Stomach (tissue), 19 donors: ENCODE measurements at places on chromosomes 4 and X. TPM values are rescaled to one million over a fixed set of nuclear protein-coding genes. Genes with fewer than 3 reads are reported as not detected.

GRCh38 chr4:81528200-81528599, 56.5 kb upstream of the RASGEF1B start:
- H3K4me1 ChIP-seq = no peaks in the 10 kb centered on the region
- no peak overlapping the region for H3K4me3 ChIP-seq
- H3K36me3 ChIP-seq = no peaks in the 10 kb centered on the region
- DNase-seq = no peak

DNA sequence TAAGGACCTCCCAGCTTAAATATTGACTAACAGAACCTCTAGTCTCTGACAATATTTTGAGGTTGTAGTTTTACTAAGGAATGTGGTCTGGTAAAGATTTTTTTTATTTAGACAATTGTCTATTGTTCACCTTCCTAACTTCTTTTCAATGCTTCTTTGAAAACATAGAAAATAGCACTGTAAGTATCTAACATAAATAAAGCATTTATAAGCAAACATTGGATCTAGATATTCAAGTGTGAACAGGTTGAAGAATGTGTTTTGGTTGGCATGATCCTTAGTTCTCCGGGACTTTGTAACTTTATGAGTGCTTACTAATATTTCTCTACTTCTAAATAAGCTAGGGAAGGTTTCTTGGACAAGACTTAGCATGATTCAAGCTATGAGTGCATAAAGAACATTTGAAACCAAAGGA, 285.4 kb upstream of the ARSJ start:
- H3K36me3 ChIP-seq = no peaks in the 10 kb centered on the region
- no peak for DNase-seq

DNA sequence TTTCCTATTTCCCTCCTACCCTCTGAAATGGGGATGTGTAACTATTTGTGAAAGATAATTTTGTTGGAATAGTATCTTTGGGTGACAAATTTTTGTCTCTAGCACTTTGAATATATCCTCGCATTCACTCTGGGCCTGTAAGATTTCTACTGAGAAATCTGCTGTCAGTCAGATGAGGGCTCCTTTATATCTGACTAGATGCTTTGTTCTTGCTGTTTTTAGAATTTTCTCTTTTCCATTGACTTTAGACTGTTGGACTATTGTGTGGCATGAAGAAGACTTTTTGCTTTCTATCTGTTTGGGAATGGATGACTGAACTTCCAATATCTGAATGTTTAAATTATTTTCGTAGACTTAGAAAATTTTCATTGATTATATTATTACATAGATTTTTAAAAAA, 54.2 kb upstream of the GRID2 start:
- H3K4me3 ChIP-seq = no peak overlapping the region
- no peaks in the 10 kb centered on the region for H3K36me3 ChIP-seq
- DNase-seq = no peak
- no peaks in the 10 kb centered on the region for H3K4me1 ChIP-seq

- peaks cover 43% of the 10 kb centered on the region for H3K27me3 ChIP-seq
- no peaks in the 10 kb centered on the region for H3K4me1 ChIP-seq
- H3K27ac ChIP-seq = no peak overlapping the region
- no peak overlapping the region for H3K4me3 ChIP-seq
- no peaks in the 10 kb centered on the region for H3K36me3 ChIP-seq
Observed at GRCh38 chr4:3283916-3284315, 8.9 kb upstream of the RGS12 start.

DNA sequence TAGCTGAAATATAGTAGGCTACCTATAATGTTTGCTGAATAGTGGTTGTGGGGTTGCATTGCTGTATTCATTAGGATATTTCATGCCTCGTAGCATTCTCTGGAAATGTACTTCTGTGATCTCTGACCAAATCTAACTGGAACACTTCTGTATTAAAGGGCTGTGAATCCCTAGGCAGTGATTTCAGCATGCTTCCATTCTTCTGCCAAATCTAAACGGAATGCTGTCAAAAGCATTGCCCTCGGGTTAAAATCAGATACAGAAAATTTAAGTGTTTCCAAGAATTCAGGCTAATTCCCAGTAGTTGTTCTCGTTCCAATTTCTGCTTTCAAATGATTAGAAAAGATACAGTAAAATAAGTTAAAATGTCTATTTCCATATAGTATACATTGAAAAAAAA, 1847.5 kb upstream of the IGFBP7 start:
- no peak overlapping the region for H3K4me3 ChIP-seq
- H3K4me1 ChIP-seq = no peaks in the 10 kb centered on the region
- no peaks in the 10 kb centered on the region for H3K27me3 ChIP-seq
- no peaks in the 10 kb centered on the region for H3K36me3 ChIP-seq
- no peak overlapping the region for H3K27ac ChIP-seq

DNA sequence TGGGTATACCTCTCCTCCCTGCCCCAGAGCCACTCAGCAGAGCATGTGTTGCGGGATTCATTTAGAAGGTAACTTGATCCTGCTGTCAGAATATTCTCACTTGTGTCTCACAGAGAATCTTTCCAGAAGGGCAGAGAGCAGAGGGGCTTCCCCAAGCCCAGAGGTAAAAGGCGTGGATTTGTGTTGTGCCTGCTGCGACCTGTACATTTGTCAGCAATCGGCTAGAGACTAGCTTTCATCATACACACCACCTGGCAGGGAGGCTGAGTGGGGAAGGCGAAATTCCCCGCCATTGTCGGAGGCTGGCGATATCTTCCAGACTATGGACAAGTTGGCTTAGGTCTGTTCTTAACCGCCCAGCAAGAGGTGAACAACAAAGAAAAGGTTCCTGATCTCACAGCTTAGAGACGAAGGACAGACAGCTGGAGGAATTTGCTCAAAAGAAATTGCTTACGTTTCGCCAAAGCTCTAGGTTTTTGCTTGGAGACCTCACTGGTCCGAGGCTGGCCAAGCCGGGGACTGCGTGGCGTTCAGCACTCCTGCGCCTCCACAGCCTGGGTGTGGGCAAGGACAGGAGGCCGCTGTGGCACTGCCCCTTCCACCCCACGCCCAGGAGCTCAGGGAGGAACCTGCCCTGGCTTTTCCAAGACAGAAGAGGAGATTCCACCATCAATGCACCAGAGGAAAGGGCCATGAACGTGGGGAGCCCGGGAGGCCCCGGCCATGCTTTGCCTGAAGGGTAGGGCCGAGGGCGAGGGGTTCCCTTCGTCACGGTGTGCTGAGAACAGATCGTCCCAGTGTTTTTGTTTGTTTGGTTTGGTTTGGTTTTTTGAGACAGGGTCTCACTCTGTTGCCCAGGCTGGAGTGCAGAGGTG, 69.4 kb downstream of the DCTD start:
- no peaks in the 10 kb centered on the region for H3K36me3 ChIP-seq
- no peaks in the 10 kb centered on the region for H3K27me3 ChIP-seq
- H3K27ac ChIP-seq = no peak overlapping the region
- no peaks in the 10 kb centered on the region for H3K4me1 ChIP-seq

DNA sequence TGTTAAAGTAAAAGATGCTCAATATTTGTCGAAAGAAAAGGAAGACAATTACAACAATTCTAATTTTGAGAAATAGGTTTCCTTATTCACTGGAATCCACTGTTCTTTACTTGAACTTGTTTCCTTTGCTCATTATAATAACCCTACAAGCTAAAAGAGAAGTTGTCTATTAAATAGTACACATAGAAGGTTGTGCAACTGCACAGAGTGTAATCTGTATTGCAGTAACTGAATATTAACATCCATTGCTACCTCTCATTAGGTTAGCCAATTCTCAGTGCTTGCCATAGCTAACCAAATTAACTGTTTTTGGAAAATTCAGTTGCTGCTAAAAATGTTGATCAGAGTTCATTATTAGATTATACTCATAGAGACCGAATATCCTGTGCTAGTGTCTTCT, 120.0 kb downstream of the PDLIM5 start:
- H3K27ac ChIP-seq = no peak overlapping the region
- no peak for DNase-seq
- H3K27me3 ChIP-seq = no peaks in the 10 kb centered on the region
- H3K4me1 ChIP-seq = peaks cover 11% of the 10 kb centered on the region

DNA sequence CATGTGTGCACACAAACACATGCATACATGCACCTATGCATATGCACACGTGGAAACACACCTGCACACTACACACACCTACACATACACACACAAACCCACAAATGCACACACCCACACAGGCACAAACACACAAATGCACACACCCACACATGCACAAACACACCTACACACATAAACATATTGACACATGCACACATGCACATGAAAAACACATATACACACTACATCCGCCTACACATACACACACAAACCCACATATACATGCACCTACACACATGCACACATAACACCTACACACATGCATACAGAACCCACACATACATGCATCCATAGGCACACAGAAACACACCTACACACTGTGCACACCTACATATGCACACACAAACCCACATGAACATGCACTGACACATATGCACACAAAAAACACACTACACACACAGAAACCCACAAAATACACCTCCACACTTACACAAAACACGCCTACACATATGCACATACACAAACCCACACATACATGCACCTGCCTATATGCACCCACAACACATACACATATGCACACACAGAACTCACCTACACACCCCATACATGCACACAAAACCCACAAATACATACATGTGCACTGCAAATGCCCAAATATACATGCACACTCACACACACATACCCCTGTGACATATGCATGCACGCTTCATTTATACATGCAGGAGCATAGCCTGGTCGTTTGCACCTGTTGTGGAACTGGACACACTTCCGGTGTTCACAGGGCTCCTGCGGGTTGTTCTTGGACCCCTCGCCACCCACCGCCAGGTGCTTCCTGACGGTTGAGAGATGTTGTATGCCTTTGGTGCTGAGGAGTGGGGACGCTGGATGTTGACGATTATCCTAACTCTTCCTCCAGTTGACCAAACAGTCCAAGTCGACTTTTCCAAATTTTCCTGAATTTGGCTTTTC, 22.1 kb downstream of the CD99 start:
- no peaks in the 10 kb centered on the region for H3K27me3 ChIP-seq
- no peak overlapping the region for H3K27ac ChIP-seq
- peaks cover 27% of the 10 kb centered on the region for H3K4me1 ChIP-seq
- DNase-seq = no peak
- H3K4me3 ChIP-seq = no peak overlapping the region

DNA sequence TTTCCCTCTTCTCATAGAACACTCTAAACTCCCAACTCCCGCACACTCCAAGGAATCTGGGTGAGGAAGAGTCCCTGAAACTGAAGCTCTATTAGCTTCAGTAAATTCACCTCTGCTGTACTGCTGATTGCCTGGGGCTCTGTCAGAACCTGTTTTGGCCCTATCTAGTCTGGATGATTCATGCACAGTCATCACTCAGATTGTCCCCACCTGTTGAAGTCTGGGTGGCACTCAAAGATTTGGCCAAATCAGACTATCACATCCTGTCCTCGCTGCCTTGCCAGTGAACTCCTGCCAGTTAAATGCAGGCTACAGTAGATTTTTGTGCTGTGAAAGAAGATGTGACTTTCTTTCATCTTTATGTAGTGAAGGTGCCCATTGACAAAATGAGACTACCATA, 63.5 kb upstream of the EMCN start:
- no peak overlapping the region for H3K27ac ChIP-seq
- H3K27me3 ChIP-seq = no peaks in the 10 kb centered on the region
- no peaks in the 10 kb centered on the region for H3K4me1 ChIP-seq

GRCh38 chrX:133781174-133781573, 204.2 kb downstream of the GPC3 start:
- no peaks in the 10 kb centered on the region for H3K27me3 ChIP-seq
- H3K36me3 ChIP-seq = no peaks in the 10 kb centered on the region
- H3K4me3 ChIP-seq = no peak overlapping the region
- no peak for DNase-seq

GRCh38 chrX:40085714-40086113, 12.0 kb downstream of the BCOR start:
- H3K4me3 ChIP-seq = no peak overlapping the region
- peak; percentile 53 for DNase-seq
- peaks cover 68% of the 10 kb centered on the region for H3K4me1 ChIP-seq
- H3K36me3 ChIP-seq = no peaks in the 10 kb centered on the region

DNA sequence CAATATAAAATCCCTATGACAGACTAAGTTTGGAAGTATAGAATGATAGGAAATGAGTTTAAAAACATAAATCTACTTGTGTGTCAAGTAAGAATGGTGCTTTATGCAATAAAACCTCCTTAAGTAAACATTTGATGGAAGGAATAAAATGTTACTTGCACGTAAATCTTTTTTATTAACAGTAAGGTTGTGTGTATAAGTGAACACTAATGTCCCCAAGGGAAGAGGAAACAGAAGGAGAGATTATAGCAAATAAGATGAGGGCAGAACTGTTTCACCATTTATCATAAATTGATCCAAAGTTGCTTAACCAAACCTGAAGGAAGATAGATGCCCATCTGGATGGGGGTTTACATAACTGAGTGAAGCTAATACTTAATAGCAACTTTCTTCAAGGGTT, 86.8 kb downstream of the FRMPD4 start:
- no peaks in the 10 kb centered on the region for H3K27me3 ChIP-seq
- no peak for DNase-seq
- no peak overlapping the region for H3K27ac ChIP-seq

- H3K27me3 ChIP-seq = no peaks in the 10 kb centered on the region
- H3K4me1 ChIP-seq = no peaks in the 10 kb centered on the region
Observed at GRCh38 chrX:132071254-132071653, 48.2 kb downstream of the STK26 start.

DNA sequence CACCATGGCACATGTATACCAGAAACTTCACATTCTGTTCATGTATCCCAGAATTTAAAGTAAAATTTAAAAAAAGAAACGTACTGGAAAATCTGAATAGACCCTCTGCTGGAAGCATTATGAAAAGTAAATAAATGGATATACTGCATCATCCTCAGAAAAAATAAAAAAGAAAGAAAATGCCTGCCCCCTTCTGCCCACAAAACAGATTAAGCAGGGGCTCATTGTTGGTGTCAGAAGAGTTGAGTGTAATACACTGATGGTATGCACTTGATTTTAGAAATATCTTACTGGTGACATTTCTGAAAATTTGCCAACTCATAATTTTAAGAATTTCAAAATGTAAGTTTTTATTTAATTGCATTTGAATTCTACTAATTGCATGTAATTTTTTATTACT, 77.8 kb downstream of the LRP2BP start:
- H3K36me3 ChIP-seq = peaks cover 26% of the 10 kb centered on the region
- no peak overlapping the region for H3K4me3 ChIP-seq
- no peak overlapping the region for H3K27ac ChIP-seq
- H3K4me1 ChIP-seq = no peaks in the 10 kb centered on the region
- DNase-seq = no peak

The HS6ST2 gene
- 0.29 TPM for total RNA-seq

The RAB33A gene
- total RNA-seq = not detected

The TTC29 gene
- total RNA-seq = not detected

The ADGRL3 gene
- 25.8 TPM for total RNA-seq

The BRS3 gene
- total RNA-seq = not detected

The FAM149A gene
- total RNA-seq = 101 TPM

The RADX gene
- total RNA-seq = 2.2 TPM

The DRD5 gene
- not detected for total RNA-seq

The MSN gene
- total RNA-seq = 82.1 TPM

The BBS12 gene
- total RNA-seq = 0.87 TPM

The SERTM2 gene
- 2.3 TPM for total RNA-seq

The SPIN4 gene
- 3.2 TPM for total RNA-seq

The TDO2 gene
- total RNA-seq = not detected

The NIPAL1 gene
- total RNA-seq = 13.8 TPM

The USP46 gene
- 7.7 TPM for total RNA-seq
